ENCODE measurements at places on chromosomes 2 and 18.
A peak's percentile ranks its signal among the peaks of the same experiment; 100 is the strongest.

DNA sequence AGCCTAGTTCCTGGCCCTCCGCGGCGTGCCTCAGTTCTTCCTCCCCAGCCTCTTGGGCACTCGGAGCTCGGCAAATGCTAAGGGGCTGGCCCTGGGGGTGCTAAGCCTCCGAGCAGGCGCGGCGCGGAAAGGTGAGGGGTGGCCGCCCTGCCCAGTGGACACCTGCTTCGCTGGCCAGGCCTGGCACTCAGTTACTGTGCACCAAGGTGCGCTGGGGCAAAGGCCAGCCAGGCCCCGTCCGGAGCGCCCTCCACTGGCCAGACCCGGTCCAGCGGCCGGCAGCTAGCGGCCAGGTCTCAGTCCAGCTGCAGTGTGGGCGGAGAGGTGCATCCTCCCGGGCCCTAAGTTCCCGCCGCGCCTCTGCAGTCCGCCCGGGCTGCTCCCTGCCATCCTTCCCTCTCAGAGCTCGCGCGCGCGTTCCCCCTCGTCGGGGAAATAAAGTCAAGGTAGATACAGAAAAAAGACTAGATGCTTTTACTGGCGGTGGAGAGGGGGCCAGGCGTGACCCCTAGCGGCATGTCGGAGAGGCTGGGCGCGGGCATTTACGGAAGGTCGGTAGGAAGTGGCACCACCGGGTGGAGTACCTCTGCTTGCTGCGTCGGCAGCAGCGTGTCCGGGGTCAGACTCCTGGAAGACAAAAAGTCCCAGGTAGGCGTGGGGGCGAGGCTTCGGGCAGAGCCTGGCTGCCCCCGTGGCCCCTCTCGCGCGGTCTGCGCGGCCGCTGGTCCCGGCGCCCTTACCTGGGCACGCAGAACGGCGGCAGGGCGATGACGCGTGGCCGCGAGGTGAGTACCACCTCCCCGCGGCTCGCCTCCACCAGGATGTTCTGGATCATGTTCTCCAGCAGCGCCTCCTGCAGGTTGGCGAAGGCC, 9.4 kb upstream of the CRYBA2 start:
- no peak overlapping the region for H3K4me3 ChIP-seq
- H3K4me1 ChIP-seq = peaks cover 25% of the 10 kb centered on the region
- no peaks in the 10 kb centered on the region for H3K27me3 ChIP-seq
- no peak overlapping the region for H3K27ac ChIP-seq
- peak; percentile 59 for DNase-seq

- H3K27me3 ChIP-seq = no peaks in the 10 kb centered on the region
- no peak for DNase-seq
- H3K4me1 ChIP-seq = no peaks in the 10 kb centered on the region
- no peak overlapping the region for H3K27ac ChIP-seq
Measured at GRCh38 chr2:236866542-236867340, 218.9 kb upstream of the COPS8 start.

DNA sequence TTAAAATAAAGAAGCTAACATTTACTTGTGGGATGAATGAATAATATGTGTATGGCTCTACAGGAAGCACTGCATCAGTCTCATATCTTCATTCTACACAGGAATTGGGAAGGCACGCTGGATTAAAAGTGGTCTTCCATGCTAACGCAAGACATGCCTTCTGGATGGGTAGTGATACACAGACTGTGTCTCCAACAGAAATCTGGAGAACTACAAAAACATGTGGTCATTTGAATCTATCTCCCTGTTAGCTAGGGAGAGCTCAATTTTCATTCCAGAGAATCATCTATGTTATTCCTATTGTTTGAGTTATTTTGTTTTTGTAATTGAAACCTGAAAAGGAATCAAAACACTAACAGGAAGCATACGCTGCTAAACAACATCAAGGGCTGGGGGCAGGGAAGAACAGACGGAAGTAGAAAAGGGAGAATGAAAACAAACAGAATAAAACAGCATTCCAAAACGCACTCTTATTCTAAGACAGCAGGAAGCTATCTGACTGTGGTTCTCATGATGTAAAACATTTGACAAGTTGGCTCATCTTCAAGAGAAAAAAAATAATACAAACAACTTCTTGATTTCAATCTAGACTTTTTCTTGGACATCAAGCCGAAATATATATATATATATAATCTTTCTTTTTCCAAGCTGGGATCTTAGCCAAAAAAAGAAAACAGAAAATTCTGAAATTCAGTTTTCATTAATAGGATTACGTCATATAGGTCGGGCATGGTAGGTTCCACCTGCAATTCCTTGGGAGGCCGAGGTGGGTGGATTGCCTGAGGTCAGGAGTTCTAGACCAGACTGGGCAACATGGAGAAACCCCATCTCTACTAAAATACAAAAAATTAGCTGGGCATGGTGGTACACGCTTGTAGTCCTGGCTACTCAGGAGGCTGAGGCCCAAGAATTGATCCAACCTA, 31.5 kb upstream of the ASNSD1 start:
- no peak overlapping the region for H3K27ac ChIP-seq
- no peaks in the 10 kb centered on the region for H3K4me1 ChIP-seq

DNA sequence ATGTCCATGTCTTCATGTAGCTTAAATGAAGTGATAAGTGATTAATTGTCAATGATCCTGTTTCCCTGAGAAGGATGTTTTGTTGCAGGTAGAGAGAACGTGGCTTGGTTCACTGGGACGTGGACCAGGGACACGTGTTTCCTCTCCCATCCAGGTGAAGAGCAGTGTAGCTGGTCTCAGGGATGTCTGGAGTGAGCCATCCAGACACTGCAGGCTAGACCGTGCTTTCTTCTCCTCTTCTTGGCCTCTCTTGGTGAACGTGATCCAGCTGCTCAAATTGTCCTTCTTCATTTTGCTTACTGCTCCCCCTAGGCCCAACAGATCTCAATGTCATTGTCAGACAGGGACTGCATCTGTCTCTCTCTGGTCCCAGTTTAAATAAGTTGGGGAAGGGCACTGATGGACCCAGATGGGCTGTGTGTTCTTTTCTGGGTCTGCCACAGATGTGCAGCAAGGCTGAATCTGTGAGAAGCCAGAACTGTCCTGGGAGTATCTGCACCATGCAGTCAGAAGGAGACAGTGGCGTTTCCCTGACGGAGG, 263.8 kb downstream of the CYRIA start:
- no peaks in the 10 kb centered on the region for H3K36me3 ChIP-seq
- no peak for DNase-seq
- peaks cover 2% of the 10 kb centered on the region for H3K27me3 ChIP-seq

DNA sequence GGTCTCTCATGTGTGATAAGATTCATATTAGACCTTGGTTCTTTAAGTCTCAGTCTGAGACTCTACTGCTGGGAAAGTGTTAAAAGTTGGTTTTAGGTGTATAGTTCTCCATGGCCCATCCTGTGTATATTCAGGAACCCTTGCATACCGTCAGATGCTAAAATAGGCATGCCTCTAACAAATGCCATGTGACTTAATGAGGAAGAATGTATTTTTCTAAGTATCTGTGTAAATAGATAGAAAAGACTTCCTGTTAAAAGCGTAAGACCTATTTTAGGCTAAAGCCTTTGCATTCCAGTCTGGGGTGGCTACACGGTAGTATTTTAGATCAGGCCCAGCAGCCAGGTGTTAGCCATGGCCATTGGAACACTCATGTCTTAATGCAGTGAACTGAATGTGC, 73.3 kb downstream of the RHBDD1 start:
- peak; percentile 66 for DNase-seq
- H3K27me3 ChIP-seq = no peaks in the 10 kb centered on the region
- H3K36me3 ChIP-seq = peaks cover 13% of the 10 kb centered on the region
- peaks cover 76% of the 10 kb centered on the region for H3K4me1 ChIP-seq
- peak overlapping the region; percentile 99 for H3K27ac ChIP-seq
- H3K4me3 ChIP-seq = no peak overlapping the region

DNA sequence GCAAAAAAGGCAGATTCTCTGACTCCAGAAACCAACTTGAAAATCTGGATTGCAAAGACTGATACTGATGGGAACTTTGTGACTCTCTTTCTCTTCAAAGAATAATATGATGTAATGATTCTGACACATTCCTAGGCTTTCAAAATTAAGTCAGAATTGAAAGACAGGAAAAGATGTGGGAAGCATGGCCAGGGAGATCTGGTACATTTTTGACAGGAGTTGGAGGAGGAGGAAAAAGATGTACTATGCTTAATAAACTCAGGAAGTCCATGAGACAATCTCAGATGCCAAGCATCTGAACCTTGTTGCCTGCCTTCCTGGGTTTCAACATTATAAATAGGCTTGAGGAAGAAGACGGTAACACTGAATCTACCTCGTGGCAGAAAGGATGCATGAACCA, 34.2 kb downstream of the KLF7 start:
- peaks cover under 1% of the 10 kb centered on the region for H3K36me3 ChIP-seq
- no peaks in the 10 kb centered on the region for H3K27me3 ChIP-seq
- H3K4me1 ChIP-seq = peaks cover 30% of the 10 kb centered on the region
- no peak overlapping the region for H3K27ac ChIP-seq

DNA sequence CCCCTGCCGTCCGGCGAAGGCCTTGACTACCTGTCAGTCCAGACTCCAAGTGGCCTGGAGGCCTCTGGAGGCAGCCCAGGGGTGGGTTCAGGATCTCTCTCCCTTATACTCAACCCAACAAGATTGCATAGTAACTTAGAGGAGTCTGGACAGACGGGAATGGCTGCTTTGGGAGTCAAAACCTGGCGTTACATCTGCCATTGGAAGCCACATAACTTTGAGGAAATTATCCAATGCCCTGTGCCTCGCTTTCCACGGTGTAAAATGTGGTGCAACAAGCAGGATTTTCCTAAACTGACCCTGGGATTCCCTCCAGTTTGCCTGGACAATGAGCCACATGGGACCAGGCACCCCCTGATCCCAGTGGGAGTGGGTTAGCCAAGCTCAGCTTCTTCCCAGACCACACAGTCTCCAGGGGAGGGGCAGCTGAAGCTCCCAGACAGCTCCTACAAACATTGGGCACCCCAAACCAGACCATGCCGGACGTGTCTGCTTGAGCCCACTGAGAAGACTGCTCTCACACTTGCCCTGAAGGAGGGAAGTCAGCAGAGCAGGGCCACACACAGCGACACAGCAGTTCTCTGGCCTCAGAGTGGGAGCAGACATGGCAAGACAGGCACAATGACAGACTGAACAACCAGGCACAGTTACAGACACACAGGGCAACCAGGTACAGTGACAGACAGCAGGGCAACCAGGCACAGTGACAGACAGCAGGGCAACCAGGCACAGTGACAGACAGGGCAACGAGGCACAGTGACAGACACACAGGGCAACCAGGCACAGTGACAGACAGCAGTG, 65.6 kb upstream of the RAB6C start:
- H3K36me3 ChIP-seq = no peaks in the 10 kb centered on the region
- H3K4me1 ChIP-seq = no peaks in the 10 kb centered on the region
- no peak for DNase-seq
- H3K27me3 ChIP-seq = no peaks in the 10 kb centered on the region
- no peak overlapping the region for H3K4me3 ChIP-seq
- H3K27ac ChIP-seq = no peak overlapping the region

GRCh38 chr18:2409906-2410305, 161.4 kb downstream of the METTL4 start:
- no peak for DNase-seq
- H3K4me1 ChIP-seq = no peaks in the 10 kb centered on the region
- no peaks in the 10 kb centered on the region for H3K36me3 ChIP-seq
- no peak overlapping the region for H3K4me3 ChIP-seq
- H3K27ac ChIP-seq = no peak overlapping the region

DNA sequence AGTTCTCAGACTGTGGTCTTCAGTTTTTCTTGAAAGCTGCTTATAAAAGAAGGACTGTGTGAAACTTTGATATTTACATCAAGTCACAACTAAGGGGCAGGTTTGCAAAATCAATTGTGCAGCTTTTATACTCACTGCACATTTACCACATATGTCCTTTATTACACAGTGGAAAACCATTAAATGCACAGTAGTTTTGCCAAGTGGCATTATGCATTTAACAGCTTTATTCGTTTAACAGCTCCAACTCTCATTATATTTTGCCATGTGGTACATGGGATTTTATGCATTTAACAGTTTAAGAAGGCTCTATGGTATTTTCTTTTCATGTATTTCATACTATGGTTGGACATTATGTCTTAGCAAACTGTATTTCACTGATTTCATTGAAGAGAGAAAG, 135.6 kb downstream of the SATB2 start:
- H3K4me1 ChIP-seq = no peaks in the 10 kb centered on the region
- no peak overlapping the region for H3K4me3 ChIP-seq
- H3K27me3 ChIP-seq = no peaks in the 10 kb centered on the region

DNA sequence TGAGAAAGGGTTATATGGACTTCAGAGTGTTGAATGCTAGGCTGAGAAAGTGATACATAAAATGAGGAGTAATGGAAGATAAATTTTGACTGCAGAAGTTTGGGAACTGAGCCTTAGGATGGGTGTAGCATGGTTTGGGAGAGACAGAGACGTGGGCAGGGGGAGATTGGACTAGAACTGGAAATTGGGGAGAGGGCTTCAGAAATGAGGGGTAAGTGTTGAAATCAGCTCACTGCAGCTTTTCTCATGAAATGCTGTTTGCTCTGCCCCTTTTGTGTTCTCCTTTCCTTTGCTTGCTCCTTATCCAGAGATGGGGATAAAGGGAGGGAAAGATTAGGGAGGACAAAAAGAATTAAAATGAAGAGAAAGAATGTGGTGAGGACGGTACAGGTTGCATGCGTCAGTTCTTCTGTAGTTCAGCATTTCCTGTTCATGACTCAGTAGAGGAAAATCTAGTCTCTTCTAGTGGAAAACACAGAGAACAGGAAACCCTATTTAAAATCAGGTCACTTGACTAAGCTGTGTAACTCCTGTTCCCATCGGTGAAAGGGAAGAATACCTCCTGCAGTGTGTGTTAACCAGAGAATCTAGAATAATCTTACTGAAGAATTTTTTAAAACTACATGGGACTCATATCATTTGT, 105.6 kb downstream of the CRIM1 start:
- no peak overlapping the region for H3K27ac ChIP-seq
- H3K27me3 ChIP-seq = no peaks in the 10 kb centered on the region

DNA sequence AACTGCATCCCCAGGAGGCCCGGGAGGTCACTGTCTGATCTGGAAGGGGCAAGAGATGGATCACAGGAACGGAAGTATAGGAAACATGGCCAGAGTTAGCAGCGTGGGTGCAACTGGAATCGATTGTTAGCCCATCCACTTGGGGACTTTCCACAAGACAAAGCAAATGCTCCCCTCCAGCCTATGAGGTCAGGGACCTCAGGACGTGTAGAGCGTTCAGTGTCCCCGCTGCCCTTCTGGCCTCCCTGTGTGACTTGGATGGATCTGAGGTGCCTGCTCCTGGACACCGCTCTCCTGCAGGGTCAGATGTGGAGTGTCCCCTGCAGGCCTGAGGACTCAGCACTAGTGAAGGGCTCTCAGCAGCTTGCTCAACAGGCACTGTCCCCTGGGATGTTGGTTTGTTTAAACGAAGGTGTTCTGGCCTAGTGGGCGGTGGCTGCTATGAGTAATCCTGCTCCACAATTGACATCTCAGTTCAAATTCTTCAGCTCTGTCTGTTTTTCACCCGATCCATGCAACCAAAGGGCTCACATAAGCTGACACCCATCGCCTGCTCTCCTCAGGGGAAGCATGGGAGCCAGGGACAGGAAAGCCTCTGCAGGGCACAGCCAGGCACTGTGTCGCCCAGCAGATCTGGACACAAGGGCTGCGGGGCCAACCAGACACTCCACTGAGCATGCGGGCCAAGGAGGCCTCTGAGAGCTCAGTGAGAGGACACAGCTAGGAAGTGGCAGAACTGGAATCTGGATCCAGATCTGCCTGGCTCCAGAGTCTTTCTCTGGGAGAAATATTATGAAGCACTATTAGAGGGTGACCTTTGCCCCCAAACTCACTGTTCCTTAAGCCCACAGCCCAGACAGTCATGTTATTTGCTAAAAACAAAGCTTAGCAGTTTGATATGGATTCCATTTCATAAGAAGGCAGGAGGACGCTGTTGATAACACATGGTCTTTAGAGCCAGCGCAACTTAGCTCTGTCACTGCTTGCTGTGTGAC, 78.5 kb downstream of the RHOB start:
- no peak for DNase-seq
- H3K36me3 ChIP-seq = no peaks in the 10 kb centered on the region
- no peak overlapping the region for H3K4me3 ChIP-seq
- H3K27me3 ChIP-seq = peaks cover 9% of the 10 kb centered on the region
- H3K27ac ChIP-seq = no peak overlapping the region

All from B cell (primary cell).